Pancreas (tissue), 10 donors: ENCODE measurements at places on chromosomes 1 and 21. TPM values are rescaled to one million over a fixed set of nuclear protein-coding genes. Genes with fewer than 3 reads are reported as not detected.

DNA sequence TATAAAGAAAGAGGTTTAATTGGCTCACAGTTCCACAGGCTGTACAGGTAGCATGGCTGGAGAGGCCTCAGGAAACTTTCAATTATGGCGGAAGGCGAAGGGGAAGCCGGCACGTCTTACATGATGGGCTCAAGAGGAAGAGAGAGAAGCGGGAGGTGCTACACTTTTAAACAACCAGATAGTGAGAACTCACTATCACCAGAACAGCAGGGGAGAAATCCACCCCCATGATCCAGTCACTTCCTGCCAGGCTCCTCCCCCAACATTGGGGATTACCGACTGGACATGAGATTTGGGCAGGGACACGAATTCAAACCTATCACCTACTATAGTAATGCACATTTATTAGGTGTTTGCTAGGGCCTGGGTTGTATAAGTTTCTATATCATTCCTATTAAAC is 117.8 kb downstream of the ZMYM4 start:
- no peaks in the 10 kb centered on the region for H3K36me3 ChIP-seq
- peaks cover 10% of the 10 kb centered on the region for H3K4me1 ChIP-seq
- DNase-seq, result no peak
- no peaks in the 10 kb centered on the region for H3K27me3 ChIP-seq

DNA sequence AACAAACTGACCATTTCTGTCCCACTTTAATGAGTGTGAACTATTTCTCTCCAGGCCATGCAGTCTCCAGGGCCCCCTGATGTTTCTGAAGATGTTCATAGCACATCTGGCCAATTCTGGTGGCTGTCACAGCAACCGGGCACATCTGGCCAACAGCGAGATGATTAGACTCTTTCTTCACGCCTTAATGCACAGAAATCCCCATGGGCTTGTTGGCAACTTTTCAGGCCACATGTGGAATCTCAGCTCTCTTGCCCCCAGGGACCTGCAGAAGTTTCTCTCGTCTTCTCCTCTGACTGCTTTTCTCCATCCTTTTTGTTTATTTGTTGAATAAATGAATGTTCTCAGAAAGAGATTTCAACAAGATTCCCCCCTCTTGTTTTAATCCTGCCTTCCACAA is 71.2 kb upstream of the HMGB4 start:
- DNase-seq, result no peak
- no peaks in the 10 kb centered on the region for H3K36me3 ChIP-seq
- no peaks in the 10 kb centered on the region for H3K27me3 ChIP-seq
- H3K4me3 ChIP-seq, result no peak overlapping the region

DNA sequence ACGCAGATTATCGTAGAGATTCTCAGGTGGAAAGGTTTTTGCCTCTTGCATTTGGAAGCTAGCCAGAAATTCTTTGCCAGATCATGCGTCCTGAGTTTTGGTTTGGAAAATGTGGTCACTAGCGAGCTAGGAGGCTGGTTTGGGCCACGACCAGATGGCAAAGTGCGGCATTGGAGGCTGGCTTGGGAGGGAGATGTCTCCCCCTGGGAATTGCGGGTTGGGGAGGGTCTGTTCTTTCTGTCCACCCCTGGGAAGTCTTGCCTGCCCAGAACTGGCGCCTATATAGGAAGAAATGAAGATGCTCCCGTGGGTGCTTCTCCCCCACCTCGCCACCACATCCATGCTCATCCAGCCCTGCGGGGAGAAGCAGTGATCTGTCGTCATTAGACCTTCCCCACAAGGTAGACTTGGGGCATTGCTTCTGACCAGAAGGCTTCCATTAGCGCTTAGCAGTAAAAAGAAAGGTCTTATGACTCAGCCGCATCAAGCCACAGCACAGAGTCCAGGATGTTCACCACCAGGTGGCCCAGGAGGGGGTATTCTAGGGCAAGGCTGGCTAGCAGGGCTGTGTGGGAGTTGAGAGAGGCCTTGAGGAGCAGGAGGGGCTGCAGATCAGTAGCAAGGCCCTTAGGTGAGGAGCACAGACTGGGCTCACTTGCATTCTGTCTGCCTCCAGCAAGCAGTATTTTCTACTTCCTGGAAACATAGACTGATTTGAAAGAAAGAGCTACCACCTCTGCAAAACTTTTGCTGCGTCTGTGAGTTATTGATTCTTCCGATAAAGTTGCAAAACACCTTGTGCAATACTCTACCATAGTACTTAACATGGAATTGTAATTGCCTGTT is 1.5 kb upstream of the PTP4A2 start:
- peaks cover 17% of the 10 kb centered on the region for H3K4me1 ChIP-seq
- H3K27me3 ChIP-seq, result no peaks in the 10 kb centered on the region
- H3K4me3 ChIP-seq, result no peak overlapping the region
- no peaks in the 10 kb centered on the region for H3K36me3 ChIP-seq
- DNase-seq, result peak; percentile 65
- peak overlapping the region; percentile 91 for H3K27ac ChIP-seq

GRCh38 chr1:204295671-204296070 is 64.1 kb downstream of the PLEKHA6 start:
- H3K36me3 ChIP-seq, result no peaks in the 10 kb centered on the region
- no peak overlapping the region for H3K27ac ChIP-seq
- DNase-seq, result no peak
- H3K27me3 ChIP-seq, result no peaks in the 10 kb centered on the region
- no peak overlapping the region for H3K4me3 ChIP-seq

DNA sequence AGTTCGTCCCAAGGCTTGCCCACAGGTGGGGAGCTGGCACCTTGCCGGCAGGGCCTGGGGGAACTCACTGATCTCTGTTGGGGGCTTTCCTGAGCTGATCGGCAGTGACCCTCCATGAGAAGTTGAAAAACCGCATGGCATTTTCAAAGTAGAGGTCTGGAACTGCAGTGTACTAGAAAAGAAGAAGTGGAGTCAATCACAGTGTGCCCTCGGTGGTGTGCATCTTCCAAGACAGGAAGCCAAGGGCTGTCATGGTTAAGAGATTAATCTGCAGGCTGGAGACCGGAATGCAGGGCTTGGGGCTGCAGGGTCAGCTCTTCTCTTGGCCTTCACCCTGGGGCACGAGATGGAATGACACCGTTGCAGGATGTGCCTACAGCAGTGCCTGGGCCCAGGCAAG is 56.8 kb downstream of the ECE1 start:
- no peak for DNase-seq
- H3K27ac ChIP-seq, result no peak overlapping the region
- peaks cover 15% of the 10 kb centered on the region for H3K4me1 ChIP-seq
- no peak overlapping the region for H3K4me3 ChIP-seq
- H3K27me3 ChIP-seq, result no peaks in the 10 kb centered on the region

GRCh38 chr21:25687787-25688186 is 46.9 kb downstream of the ATP5PF start:
- H3K36me3 ChIP-seq, result no peaks in the 10 kb centered on the region
- no peak overlapping the region for H3K27ac ChIP-seq
- no peaks in the 10 kb centered on the region for H3K4me1 ChIP-seq
- H3K4me3 ChIP-seq, result no peak overlapping the region
- no peak for DNase-seq

DNA sequence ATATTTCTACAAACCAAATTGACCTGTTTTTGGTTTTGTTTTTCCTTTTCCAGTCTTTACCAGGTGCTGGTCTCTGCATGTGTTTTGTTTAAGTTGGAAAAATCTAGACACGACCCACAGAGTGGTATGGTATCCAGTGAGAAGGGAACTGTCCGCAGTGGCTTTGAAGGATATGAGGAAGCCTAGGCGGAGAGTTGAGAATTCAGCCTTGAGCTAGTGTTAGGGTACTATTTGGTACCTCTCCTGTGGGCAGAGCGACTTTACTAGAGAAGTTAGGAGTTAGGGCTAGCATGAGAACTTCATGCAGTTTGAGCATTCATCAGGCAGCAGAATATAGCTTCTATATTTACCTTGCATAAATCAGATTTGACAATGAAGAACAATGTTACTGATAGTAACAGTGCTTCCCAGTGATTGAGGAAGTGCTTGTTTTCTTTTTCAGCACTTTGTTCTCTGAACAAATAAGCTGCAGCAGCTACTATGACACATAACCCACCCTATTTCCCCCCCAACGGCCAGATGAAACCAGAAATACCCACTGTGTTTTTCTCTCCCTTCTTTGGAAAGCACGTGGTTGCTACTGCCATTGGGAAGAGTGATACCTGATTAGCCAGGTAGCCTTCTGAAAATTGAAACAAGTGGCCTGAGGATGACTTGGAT is 19.0 kb downstream of the MRPS6 start:
- no peak for DNase-seq
- no peaks in the 10 kb centered on the region for H3K36me3 ChIP-seq
- H3K27me3 ChIP-seq, result no peaks in the 10 kb centered on the region
- peaks cover 10% of the 10 kb centered on the region for H3K4me1 ChIP-seq
- no peak overlapping the region for H3K4me3 ChIP-seq
- no peak overlapping the region for H3K27ac ChIP-seq

- H3K4me1 ChIP-seq, result no peaks in the 10 kb centered on the region
- H3K27me3 ChIP-seq, result no peaks in the 10 kb centered on the region
- DNase-seq, result no peak
- no peak overlapping the region for H3K27ac ChIP-seq
Measured at GRCh38 chr1:227490001-227490400, 73.4 kb upstream of the ZNF678 start.

- H3K4me1 ChIP-seq, result no peaks in the 10 kb centered on the region
- no peak for DNase-seq
- no peaks in the 10 kb centered on the region for H3K36me3 ChIP-seq
- no peak overlapping the region for H3K27ac ChIP-seq
- no peaks in the 10 kb centered on the region for H3K27me3 ChIP-seq
Measured at GRCh38 chr1:42756956-42757891, 9.6 kb downstream of the P3H1 start.

DNA sequence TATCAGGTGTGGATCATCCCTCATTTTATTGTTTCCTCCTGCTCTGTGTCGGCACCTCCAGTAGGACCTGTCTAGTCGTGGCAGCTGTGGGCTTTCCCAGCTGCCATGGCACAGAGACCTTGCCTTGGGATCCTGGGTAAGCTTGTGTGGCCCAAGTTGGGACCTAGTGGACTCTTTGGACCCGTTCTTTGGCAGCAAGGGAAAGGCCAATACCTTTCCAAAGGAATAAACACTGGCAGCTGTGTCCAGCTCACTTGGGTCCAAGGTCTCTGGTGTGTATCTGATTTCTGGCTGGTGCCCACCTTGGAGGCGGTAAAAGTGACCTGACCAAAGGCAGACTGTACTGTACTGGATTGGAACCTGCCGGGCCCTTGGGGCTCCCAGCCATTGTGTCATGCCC is 21.8 kb downstream of the DIP2A start:
- no peaks in the 10 kb centered on the region for H3K36me3 ChIP-seq
- no peaks in the 10 kb centered on the region for H3K27me3 ChIP-seq
- no peak for DNase-seq
- H3K4me3 ChIP-seq, result no peak overlapping the region

- H3K4me3 ChIP-seq, result no peak overlapping the region
- H3K27ac ChIP-seq, result no peak overlapping the region
- H3K4me1 ChIP-seq, result no peaks in the 10 kb centered on the region
- DNase-seq, result no peak
Measured at GRCh38 chr1:165612062-165612461, 19.0 kb upstream of the MGST3 start.

DNA sequence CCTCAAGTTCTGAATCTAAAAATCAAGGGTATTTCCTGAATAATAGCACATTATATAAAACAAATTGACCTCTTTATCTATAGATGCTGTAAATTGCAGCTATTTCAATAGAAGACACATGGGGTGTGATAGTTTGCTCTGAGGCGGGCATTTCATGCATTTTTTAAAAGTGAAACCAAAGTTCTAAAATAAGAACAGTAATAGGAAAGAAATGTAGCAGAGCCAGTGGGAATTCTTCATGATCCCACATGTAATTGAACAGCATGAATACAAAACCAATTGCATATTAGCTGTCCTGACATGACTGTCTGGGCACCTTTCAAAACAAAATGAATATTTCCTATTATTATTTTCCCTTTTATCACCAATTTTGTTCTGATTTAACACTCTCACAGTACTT is 85.0 kb downstream of the RGS21 start:
- no peaks in the 10 kb centered on the region for H3K4me1 ChIP-seq
- no peaks in the 10 kb centered on the region for H3K36me3 ChIP-seq
- no peak overlapping the region for H3K27ac ChIP-seq
- no peak for DNase-seq

DNA sequence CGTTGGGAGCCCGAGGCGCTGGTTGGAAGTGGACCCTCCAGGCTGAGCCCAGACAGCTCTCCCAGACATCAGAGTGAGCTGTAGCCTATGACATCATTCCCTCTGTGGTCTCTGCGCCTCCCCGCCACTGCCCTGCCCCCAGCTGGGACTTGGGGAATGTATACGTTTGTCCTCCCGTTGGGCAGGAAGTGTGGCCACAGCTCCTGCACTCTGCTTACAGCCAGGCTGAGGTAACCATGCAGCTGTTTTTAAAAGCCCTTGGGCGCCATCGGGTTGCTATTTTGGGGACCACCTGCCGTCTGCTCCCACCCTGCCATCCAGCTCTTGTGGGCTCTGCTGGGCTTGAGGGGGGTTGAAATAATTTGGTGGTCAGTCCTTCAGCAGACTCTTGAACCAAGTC is 7.8 kb downstream of the VASH2 start:
- no peak overlapping the region for H3K27ac ChIP-seq
- no peaks in the 10 kb centered on the region for H3K4me1 ChIP-seq
- no peaks in the 10 kb centered on the region for H3K27me3 ChIP-seq

DNA sequence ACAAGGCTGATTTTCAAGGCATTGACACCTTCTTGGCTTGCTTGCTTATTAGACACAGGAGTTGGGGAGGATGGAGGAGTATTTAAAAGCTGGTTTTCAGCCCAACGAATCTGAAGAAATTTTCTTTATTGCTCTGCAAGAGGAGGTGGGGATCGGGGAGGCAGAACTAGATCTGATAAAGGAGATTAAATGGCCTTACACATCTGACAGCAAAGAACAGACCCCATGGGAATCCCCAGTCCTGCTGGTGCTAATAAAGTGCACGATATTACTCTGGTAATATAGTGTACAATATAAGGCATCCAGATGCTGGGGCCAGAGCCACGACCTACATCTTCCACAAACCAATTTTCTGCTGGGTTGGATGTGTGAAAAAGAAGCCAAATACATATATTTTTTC is 323.0 kb downstream of the OMA1 start:
- no peaks in the 10 kb centered on the region for H3K36me3 ChIP-seq
- H3K4me3 ChIP-seq, result no peak overlapping the region
- H3K4me1 ChIP-seq, result no peaks in the 10 kb centered on the region
- H3K27me3 ChIP-seq, result no peaks in the 10 kb centered on the region
- no peak overlapping the region for H3K27ac ChIP-seq

GRCh38 chr1:157073944-157074685 is 25.5 kb downstream of the ETV3L start:
- no peaks in the 10 kb centered on the region for H3K27me3 ChIP-seq
- DNase-seq, result peak; percentile 76
- H3K27ac ChIP-seq, result no peak overlapping the region
- H3K4me3 ChIP-seq, result no peak overlapping the region

MYOG gene
- not detected for total RNA-seq

ACTN2 gene
- 1.4 TPM for total RNA-seq

CD55 gene
- 12.6 TPM for total RNA-seq

MAD2L2 gene
- 15.6 TPM for total RNA-seq

ANKRD13C gene
- 8.8 TPM for total RNA-seq

OR2L3 gene
- total RNA-seq, result not detected

EPHA10 gene
- 2.1 TPM for total RNA-seq

SOX13 gene
- total RNA-seq, result 12.0 TPM

DSCAM gene
- total RNA-seq, result 0.29 TPM

RAVER2 gene
- total RNA-seq, result 4.5 TPM

ALX3 gene
- not detected for total RNA-seq
